Sigmoid colon (tissue), 7 donors: ENCODE measurements at places on chromosomes 1 and 21.

DNA sequence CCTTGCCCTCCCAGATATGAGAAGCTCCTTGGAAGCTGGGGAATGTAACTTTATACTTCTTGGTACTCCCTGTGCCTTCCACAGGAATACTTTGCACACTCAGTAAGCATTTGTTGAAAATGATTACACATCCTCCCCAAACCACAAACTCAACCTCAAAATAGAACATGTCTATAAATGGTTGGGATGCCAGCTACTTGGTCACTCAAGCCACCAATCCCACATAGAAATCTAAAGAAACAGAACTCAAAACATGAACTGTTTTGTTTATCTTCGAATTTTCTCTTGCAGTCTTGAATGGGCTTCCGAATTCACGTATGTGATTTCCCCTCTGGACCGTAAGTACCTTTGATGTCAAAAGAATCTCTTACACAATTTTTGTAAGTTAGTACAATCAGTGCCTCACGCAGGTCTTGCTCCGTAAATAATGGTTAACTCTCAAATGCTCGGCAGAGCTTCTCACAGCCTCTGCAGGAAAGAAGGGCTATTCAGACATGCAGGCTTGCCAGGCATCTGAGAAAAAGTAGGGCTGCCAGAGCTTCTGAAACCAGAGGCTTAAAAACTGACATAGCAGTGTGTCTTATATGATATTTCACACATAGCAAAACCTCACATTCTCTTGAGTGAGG is 26.9 kb downstream of the SORT1 start:
- DNase-seq = no peak

DNA sequence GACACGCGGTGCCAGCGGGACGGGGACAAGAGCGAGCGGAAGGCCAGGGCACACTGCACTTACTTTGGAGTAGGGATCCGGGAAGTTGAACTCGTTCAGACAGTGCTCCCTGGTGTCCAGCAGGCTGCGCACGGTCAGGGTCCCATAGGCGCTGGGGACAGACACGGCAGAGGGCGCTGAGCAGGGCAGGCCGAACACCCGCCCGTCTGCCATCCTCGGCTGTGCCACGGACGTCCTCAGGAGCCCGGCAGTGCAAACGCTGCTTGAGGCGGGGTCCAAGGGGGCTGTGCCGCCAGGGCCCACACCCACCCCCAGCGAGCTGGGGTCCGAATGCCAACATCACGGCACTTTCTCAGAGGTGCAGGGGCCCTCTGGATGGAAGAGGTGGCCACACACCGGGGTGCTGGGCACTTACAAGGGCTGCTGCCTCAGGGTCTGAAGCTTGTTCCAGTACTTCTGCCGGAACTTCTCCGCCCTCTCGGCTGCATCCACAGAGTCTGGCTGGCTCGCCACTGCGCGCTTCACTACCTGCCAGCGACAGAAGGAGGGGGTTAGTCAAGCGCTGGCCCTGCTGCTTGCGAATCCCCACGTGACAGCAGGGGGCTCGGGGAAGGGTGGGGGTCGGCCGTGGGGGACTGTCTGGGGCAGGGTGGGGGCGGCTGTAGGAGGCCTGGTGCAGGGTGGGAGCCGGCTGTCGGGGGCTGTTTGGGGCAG is 12.3 kb downstream of the PANK4 start:
- DNase-seq = no peak

- DNase-seq = no peak
These were observed 26.2 kb downstream of the SLC66A1 start for GRCh38 chr1:19338323-19338762.

- no peak for DNase-seq
These were observed 69.9 kb upstream of the BACE2 start for GRCh38 chr21:41098076-41098475.

DNA sequence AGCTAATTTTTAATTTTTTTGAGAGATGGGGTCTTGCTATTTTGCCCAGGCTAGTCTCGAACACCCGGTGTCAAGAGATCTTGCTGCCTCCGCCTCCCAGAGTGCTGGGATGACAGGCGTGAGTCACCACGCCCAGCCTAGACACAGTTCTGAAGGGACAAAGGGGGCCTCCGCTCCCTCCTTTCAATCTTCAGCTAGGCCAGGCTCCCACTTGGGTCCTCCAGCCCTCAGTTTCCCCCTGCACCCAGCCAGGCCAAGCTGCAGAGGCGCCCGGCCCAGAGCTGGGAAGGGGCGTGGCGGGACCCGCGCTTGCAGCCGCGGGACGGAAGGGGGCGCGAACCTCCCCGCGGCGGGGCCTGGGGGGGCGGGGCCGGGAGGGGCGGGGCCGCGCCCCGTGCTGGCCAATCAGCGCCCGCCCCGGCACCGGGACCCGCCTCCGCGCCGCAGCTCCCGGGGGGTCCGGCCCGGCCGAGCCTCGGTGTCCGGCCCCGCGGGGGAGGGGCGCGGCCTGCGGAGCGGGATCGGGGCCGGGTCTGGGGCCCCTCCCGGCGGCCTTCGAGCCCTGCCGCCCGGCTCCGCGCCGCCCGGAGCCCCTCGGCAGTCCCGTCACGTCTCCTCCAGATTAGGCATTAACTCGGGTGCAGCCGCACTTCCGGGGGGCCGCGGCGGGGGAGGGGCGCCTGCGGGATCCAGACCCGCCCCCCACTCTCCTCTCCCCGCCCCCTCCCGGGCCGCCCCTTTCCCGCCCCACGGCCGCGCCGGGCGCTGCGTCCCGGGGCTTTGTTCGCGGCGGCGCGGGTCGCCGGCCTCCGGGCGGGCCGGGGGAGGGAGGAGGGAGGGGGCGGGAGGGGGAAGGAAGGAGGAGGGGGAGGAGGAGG is 559 bp upstream of the AGRN start:
- peak; percentile 93 for DNase-seq
